HCT116 (cell line): ENCODE measurements at places on chromosomes 7 and 10. TPM values are rescaled to one million over a fixed set of nuclear protein-coding genes. Genes with fewer than 3 reads are reported as not detected.

FKBP6 gene
- not detected for total RNA-seq

CCL26 gene
- 0.49 TPM for total RNA-seq

ETV1 gene
- total RNA-seq = 23.3 TPM

FAM149B1 gene
- total RNA-seq = 17.5 TPM

TSPAN12 gene
- total RNA-seq = 7.4 TPM

OR2A42 gene
- not detected for total RNA-seq

PNLIPRP1 gene
- 1.6 TPM for total RNA-seq

LRIT1 gene
- total RNA-seq = not detected

ANKRD22 gene
- 2.3 TPM for total RNA-seq

CDHR3 gene
- total RNA-seq = 5.5 TPM

COL28A1 gene
- total RNA-seq = 0.12 TPM

ZNF727 gene
- total RNA-seq = not detected

TDRD1 gene
- not detected for total RNA-seq

WNT2 gene
- total RNA-seq = 0.12 TPM

PDLIM1 gene
- total RNA-seq = 67.4 TPM

ADARB2 gene
- total RNA-seq = not detected

SLC26A3 gene
- 0.54 TPM for total RNA-seq

OR2A12 gene
- not detected for total RNA-seq

EPHA1 gene
- 29.9 TPM for total RNA-seq

ERV3-1 gene
- 7.2 TPM for total RNA-seq

SLC26A5 gene
- 0.15 TPM for total RNA-seq

SGCE gene
- 17.4 TPM for total RNA-seq

ZNF853 gene
- 0.05 TPM for total RNA-seq

OGDHL gene
- 16.3 TPM for total RNA-seq

RET gene
- 5.9 TPM for total RNA-seq

CTBP2 gene
- 144 TPM for total RNA-seq

LIPF gene
- not detected for total RNA-seq

CEP55 gene
- total RNA-seq = 63.7 TPM

EBF3 gene
- total RNA-seq = 0.12 TPM

NUTM2E gene
- 0.15 TPM for total RNA-seq

ANXA8L1 gene
- not detected for total RNA-seq

CREB5 gene
- total RNA-seq = 0.49 TPM

AKR1C1 gene
- total RNA-seq = 2.1 TPM

RNF133 gene
- 0.20 TPM for total RNA-seq

C10orf53 gene
- total RNA-seq = not detected

EN2 gene
- 0.32 TPM for total RNA-seq

CALHM2 gene
- total RNA-seq = 46.1 TPM

GPR15LG gene
- total RNA-seq = not detected

PPP1R17 gene
- not detected for total RNA-seq

TMEM270 gene
- total RNA-seq = 1.1 TPM
